ENCODE measurements at places on chromosomes 11 and 22. TPM values are rescaled to one million over a fixed set of nuclear protein-coding genes. Genes with fewer than 3 reads are reported as not detected.
A peak's percentile ranks its signal among the peaks of the same experiment; 100 is the strongest.

RAB39A gene
- total RNA-seq, result not detected

GRAMD1B gene
- 1.4 TPM for total RNA-seq

DRICH1 gene
- 0.32 TPM for total RNA-seq

LMF2 gene
- 43.7 TPM for total RNA-seq

ARHGAP42 gene
- 4.0 TPM for total RNA-seq

DRD2 gene
- total RNA-seq, result 0.08 TPM

KLHDC7B gene
- total RNA-seq, result 0.20 TPM

OMP gene
- not detected for total RNA-seq

CADM1 gene
- total RNA-seq, result 8.8 TPM

PNPLA5 gene
- not detected for total RNA-seq

GRCh38 chr22:37639070-37639760 is at the start of gene SH3BP1:
TSS of gene SH3BP1 (plus strand) at chr22:37639669. CDS start at chr22:37639788, 119 bp downstream.
- peak; percentile 17 for ATAC-seq

DNA sequence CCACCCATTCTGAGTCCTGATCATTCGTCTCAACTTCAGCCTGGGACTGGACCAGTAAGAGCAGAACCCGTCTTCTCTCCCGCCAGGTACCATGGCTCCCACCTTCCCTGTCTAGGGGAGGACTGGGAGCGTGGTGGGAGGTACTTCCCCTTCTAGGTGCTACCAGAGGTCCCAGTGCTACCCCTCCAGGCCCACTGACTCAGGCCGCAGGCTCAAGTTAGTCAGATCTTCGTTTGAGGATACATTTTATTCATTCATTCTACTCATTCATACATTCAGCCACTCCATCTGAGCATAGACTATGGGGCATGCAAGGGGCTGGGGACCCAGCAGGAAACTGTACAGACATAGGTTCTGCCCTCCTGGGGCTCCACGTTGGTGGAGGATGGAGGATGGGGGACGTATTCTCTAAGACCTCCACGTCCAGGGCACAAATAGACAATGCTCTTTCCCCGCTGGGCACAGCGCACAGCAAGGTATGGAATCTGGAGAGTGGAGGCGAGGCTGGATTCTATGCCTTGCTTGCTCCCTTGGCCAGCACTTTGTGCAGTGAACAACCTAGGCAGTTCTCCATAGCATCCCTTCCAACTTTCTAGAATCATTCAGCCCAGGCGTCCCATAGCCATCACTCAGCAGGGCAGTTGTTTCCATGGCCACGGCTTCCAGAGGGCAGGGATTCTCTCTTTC is 1.0 kb upstream of the RAB3IL1 start:
- ATAC-seq, result no peak

DNA sequence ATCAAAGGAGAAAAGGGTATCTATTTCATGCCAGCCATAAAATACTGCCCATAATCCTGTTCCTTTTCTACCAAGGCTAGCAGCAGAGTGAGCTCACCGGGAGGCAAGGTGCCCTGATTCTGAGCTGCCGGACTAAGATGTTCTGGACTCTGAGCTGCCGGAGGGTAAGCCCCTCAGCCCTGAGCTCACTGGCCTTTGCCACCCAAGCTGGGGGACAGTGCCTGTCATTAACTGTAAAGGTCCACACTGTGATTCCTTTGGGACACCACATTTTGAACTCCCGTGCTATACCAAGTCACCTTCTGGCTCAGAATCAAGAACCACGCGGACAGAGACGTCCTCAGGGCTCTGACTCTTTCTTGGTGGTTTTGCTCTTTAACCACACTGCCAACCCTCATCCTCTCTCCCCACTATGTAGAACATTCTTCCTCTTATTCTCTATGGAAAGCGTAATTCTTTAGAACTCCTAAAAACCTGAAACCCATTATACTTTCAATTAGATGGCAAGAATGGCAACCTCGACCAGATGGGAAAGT is 88.4 kb upstream of the BID start:
- ATAC-seq, result no peak

DNA sequence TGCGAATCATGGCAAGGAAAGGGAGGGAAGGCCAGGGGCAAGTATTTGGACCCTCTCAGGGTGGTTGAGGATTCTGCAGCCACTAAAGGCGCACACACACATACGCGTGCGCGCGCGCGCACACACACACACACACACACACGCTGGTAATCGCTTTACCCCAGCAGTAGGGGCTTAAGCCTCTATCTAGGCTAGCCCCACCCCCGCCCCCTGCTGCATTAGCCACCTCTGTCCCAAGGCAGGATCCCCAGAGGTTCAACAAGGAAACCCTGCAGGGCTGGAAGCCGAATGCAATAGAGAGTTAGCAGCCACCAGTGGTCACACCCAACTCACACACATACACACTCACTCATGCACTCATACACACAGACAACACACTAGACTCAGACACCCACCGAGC is 28.6 kb upstream of the ELFN2 start:
- ATAC-seq, result no peak

DNA sequence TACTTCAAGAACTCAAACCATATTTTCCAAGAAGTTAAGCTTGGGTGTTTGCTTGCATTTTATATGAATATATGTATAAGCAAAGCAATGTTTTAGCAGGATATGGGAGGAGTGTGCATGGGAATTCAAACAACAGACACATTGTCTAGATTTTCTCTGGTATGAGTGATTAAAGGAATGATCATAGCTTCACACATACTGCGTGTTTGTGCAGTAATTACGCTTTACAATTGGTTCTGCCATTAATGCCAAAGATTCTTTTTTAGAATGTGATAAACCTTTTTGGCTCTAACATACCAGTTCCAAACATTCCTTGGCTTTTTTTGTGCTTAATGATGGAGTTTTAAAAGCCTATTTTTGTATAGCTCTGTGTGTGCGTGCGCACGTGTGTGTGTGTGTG is 54.0 kb downstream of the CCDC34 start:
- ATAC-seq, result no peak

DNA sequence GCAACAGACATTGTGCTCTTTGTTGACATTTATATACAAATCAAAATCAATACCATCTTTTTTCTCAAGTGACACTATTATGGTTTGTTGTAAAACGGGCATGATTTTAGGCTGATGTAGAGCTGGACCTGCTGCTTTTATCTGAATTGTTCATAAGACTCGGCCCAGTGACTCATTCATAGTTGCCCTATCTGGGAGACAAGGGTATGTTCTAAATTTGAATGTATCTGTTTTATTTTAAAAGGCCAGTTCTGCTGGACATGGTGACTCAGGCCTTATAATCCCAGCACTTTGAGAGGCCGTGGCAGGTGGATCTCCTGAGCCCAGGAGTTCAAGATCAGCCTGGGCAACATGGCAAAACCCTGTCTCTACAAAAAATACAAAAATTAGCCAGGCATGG is 39.3 kb downstream of the CEP295 start:
- no peak for ATAC-seq

DNA sequence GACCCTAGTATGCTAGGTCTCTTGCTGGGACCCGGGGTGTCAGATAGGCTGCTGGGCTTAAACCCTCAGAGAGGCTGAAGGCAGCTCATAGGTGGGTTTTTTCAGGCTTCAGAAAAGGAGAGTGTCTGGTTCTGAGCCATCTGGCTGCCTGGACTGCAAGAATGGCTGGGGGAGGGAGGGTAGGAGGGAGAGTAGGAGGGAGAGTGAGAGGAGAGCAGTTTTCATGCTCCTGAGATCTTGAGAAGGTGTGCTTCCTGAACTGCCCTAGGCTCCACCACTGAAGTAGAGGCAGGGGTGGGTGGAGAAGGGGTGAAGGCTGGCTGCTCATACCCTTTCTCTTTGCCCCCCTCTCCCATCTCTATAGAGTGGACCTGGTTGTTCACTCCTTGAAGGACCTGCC is 4.6 kb downstream of the HMBS start:
- ATAC-seq, result no peak

DNA sequence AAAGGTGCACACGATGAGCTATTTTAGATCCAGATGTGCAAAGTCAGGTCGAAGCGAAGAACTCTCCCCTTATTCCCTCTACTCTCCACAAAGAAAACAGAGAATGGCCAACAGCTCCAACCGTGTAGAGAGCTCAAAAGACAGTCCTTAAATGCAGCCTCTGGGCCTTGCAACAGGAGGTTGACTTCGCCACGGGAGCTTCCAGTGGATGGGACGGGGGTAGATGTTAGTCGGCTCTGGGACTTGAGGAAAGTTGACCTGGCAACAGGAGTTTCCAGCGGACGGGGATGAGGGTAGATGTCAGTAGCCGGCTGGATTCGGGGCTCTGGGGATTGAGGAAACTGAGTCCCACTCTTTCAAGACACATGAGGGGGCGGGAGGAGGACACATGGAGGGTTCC is 450.4 kb downstream of the BRD1 start:
- ATAC-seq, result no peak

- ATAC-seq, result no peak
Measured at GRCh38 chr22:42814215-42814614, 42.9 kb downstream of the ARFGAP3 start.

GRCh38 chr11:82675838-82676237 is 57.8 kb downstream of the FAM181B start:
- ATAC-seq, result no peak

- no peak for ATAC-seq
Measured at GRCh38 chr22:23325183-23325582, 144.9 kb downstream of the BCR start.

DNA sequence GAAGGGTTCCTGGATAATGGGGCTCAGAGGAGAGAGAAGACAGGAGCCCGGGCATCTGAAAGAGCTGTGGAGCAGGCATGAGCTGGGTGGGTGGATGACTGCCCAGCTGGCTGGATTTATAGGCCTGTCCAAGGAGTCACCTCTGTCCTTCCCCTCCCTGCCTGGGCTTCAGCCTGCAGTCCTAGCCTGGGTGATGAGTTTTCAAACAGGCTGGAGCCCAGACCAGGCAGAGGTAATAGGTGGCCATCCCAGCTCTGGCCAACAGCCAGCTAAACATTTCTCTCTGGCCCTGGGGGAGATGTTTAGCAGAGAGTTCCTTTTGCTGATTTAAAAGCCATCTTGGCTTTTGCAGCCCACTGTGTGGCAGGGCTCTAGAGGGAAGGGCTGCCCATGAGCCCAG is 5.4 kb downstream of the C11orf96 start:
- no peak for ATAC-seq

DNA sequence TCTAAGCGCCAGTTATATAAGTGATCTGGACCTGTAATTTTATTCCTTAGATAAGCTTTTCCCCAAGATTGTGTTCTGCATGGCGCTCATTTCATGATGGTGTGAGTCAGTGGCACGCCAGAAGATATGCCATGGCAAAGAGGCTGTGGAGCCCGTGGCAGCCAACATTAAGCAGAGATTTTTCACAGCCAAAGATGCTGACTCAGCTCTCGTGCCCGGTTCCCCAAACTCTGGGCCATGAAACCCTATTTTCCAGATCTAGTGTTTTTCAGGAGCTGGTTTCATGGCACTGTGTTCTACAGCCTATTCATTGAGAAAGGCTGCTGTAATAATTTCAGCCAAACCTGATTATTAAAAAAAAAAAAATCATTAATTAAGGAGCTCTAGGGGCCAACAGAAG is 15.4 kb upstream of the LINC01488 start:
- ATAC-seq, result peak; percentile 40

DNA sequence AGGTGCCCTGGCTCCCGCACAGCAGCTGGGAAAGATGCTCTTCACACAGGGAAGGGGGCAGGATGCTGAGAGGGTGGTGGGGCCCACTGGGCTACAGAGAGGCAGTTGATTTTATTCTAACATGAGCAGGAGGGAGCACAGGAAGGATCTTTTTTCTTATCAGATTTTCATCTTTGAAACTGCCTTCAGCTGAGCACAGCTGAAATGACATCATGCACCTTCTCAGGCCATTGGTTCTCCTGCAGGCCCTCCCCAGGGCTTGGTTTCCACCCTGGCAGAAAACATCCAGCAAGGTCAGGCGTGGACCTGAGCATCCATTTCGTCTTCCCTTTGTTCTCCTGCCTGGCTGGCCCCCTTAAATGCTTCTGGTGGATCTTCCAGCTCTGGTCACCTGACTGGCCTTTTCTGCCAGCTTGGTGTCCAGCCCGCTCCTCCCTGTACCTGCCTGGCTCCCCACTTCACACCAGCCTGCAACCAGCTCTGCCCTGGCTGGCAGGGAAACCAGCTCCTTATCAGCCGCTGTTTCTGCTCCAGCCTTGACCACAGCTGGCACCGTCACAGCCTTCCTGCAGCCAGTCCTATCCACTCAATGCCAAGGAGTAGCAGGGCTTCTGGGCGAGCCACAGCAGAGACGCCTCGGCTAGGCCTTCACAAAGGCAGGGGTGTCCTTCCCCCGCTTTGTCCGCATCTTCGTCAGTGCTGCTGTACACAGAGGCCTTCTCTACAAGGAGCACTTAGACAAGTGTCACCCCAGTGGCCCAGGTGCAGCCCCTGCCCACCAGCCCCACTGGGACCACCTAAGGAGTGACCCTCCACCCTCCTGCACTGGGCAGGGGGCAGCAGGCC is 36.5 kb downstream of the TOM1 start:
- peak; percentile 2 for ATAC-seq

- ATAC-seq, result no peak
Measured at GRCh38 chr11:115333949-115334348, 170.3 kb downstream of the CADM1 start.

DNA sequence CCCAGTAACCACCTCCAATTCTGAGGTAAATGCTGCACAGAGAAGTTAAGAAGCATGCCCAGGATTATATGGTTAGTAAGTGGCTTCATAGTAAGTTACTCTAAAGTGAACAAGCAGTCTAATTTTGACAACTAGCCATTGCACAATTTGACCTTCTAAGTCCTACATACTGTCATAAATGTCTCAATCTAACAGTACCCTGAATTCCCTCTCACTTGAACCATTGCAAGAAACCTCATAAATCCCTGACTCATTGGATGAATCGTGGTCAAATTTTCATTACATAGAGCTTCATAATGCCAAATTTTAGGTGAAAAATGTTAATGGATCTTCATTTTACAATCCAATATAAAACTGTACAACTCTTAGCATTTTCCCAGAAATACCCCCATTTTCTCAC is 217.3 kb upstream of the GRIA4 start:
- no peak for ATAC-seq

DNA sequence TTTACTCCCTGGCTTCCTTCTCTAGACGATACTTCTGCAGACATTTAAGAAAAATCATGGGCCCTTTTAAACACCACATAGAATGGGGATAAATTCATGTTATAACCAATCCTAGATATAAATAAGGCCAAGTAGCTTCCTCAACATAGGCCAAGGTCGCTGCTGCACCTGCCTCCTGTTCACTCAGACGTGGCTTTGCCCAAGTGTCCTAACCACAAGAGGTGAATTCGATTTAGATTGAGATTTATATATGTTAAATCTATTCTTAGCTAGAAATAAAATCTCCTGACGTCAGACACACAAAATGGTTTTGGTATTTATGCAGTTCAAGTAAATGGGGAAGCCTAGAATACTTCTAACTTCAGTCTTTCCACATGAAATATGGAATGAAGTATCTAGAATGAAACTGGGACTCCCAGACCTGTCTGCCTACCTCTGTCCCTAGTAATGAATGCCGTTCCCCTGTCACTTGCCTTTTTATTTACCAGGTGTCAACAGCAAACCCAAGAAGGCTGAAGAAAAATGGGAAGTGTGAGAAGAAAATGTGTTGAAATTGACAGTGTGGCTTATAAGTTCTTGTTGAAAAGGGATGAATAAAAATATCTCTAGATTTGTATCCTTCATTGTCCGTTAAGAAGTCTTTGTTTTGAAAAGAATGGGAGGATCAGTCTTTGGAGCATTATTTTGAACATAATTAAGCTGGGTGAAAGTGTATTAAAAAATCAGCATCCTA is 131.8 kb downstream of the HIPK3 start:
- no peak for ATAC-seq

Measured in esophagus mucosa (tissue), 1 donor.